Right lung (tissue), 10 donors: ENCODE measurements at places on chromosomes 5 and 9.

DNA sequence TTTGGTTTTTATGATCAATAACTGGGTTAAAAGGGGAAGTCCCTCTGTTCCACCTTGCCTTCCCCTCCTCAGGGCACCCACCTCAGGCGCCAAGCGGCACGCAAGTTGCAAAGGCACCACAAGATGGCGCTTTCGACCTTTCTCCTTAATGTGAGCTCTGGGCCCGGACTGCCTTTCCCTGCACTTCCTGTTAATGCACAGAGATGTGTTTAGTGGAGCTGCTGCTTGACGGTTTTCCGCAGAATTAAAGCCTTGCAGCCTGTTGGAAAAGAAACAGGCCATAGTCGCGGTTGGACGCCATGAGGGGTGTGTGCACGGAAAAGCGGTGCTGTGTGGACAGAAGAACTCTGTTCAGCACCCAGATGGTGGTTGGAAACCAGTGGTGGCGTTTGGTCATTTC lies 17.9 kb downstream of the CXCL14 start:
- DNase-seq, result peak; percentile 64

DNA sequence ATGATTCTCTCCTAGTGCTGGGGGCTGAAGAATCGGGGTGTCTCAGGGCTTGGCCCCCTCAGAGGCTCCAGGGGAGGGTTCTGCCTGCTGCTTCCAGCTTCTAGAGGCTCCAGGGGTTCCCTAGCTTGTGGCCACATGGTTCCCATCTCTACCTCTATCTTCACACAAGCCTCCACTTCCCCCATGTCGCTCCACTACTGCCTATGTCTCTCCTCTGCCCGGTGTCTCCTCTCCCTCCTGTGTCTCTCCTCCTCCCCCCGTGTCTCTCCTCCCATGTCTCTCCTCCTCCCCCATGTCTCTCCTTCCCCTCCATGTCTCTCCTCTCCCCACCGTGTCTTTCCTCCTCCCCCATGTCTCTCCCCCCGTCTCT lies 12.2 kb upstream of the RNU6ATAC start:
- DNase-seq, result no peak

DNA sequence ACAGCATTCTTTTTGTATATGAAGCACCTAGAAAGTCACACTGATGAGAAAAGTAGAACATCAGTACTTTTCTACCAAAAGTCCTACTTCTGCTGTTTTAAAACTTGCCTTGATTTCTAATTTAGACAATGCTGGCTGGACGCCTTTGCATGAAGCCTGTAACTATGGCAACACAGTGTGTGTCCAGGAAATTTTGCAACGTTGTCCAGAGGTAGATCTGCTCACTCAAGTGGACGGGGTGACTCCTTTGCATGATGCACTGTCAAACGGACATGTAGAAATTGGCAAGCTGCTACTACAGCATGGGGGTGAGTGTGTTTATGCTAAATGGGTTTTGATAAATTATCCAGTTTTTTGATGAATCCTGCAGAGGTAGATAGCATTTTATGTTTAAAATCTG lies 73.5 kb downstream of the SLF1 start:
- peak; percentile 34 for DNase-seq

GRCh38 chr9:25700430-25700829 lies 22.2 kb upstream of the TUSC1 start:
- DNase-seq, result no peak

GRCh38 chr9:128404560-128404959 lies 16.1 kb upstream of the CERCAM start:
- no peak for DNase-seq

DNA sequence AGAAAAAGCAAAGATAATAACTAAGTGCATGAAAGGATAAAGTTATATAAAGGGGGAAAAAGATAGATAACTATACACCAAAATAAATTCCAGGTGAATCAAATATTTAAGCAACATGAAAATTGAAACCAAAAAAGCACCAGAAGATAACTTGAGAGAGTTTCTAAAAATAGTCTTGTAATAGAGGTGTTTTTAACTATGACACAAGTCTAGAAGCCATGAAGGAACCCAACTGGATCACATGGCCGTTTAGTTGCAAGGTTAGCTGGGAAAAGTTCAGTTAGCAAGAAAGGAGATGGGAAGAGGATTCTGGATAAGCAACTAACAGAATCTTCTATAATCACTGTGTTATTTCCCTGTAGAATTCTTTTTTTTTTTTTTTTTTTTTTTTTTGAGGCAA lies 9.2 kb upstream of the RASA1 start:
- DNase-seq, result no peak

DNA sequence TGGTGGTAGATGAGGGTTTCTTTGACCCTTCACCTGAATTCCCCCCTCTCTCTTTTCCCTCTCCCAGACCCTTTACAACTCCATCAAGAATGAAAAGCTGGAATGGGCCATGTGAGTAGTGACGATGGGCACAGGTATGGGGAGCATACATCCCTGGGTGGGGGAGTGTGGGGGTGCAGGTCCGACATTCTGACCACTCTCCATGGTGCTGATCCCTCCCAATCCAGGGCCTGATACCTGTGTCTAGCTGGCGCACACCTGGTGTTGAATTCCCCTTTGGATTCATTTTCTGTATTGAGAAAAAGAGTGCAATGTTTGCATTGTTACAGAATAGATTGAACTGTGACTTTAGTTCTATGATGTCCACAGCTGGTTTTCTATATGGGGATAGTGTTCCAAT lies 40.0 kb downstream of the PSD2 start:
- no peak for DNase-seq
